ENCODE measurements at places on chromosomes 7 and 10.

DNA sequence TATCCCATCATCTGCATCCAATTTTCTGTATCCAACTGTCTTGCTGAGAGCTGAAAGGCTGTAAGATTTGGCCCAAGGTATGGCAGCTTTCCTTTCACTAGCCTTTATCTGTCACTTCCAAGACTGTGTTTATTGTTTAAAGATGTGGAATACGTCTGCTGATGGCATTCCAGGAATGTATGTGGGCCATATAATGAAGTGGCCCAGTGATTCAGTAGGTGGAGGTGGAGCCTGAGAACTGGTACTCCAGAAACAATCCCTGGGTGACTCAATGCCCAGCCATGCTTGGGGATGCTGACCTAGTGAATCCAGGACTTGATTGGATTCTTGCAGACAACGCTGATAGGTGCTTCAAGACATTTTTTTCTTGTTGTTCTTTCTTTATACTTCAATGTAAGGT, 13.5 kb downstream of the NEUROD6 start:
- no peak for DNase-seq

- no peak for DNase-seq
Observed at GRCh38 chr10:28709001-28709710, 31.8 kb downstream of the BAMBI start.

DNA sequence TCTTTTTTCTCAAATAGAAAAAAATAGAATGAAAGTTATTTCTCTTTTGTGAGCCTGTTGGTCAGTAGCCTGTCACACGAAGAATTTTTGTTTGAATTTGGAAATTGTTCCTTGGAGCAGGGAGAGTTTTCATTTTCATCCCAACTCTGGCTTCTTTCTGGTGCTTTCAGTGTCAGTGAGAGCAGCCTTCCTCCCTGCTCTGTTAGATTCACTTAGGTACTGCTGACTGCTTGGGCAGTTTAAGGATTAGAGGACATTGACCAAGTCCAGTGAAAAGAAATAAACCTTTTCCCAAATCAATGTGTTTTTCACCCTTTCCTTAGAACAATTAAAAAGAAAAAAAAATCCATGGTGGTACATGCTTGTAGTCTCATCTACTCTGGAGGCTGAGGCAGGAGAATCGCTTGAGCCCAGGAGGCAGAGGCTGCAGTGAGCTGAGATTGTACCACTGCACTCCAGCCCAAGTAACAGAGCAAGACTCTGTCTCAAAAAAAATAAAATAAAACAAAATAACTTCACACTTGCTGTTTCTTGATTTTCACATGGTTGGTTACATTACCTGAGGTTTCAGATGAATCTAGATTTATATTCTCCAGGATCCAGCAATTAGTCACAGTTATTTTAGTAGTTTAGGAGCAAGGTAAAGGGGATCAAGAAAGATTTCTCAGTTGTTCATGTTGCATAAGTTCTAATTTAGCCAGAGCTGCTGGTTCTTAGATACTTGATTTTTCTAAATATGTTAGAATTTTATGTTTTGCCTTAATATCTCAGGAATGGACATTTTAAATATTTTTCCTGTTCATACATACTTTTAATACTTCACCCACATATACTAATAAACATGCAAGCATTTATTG, 63.1 kb downstream of the ZNRF2 start:
- no peak for DNase-seq

GRCh38 chr7:87210506-87210905, 9.0 kb downstream of the TMEM243 start:
- no peak for DNase-seq

DNA sequence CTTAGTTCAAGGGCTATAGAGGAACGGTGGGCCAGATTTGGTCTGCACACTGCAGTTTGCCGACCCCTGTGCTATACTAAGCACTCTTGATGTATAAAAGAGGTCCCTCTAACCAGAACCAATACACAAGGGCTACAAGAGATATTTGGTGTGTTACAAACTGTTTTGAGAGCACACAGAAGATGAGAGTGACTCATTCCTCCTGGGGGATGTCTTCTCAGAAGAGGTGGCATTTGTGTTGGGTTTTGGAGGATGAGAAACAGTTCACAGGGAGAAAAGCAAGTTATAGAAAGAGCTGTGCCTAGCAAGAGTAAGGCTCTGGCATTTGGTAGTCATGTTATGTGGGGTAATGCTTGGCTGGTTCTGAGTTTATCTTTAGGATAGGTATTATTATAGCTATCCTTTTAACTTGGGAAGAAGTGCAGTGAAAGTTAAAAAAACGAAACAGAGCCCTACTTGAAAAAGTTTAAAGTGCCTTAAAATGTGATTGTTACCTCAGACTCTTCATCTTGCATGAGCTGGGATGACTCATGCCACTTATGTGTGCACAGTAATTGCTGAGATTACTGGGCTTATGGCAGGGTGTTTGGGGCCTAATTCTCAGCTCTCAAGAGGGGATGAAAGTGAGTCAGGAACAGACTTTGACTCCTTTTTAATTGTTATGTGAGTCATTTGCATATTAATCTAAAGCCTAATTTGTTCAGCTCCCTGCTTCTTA, 160.4 kb downstream of the KIF20B start:
- DNase-seq, result no peak

DNA sequence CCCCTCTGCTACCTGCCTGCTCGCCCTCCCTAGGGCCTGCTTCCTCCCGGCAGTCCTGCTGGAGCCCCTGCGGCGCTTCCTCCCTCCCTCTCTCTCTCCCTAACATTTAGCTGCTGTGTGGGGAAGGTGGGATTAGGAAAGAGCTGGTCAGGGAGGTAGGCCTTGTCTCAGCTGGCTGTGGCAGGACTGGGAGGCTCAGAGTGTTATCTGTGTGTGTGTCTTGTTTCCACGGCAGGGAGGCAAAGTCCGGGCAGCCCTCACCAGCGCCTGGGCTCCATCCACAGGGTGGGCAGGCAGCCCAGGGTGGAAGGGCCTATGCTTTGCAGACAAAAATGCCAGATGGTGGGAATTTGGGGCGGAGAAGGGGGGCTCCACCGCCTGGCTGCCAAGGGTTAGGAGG, 105.7 kb downstream of the RPS24 start:
- DNase-seq, result no peak

DNA sequence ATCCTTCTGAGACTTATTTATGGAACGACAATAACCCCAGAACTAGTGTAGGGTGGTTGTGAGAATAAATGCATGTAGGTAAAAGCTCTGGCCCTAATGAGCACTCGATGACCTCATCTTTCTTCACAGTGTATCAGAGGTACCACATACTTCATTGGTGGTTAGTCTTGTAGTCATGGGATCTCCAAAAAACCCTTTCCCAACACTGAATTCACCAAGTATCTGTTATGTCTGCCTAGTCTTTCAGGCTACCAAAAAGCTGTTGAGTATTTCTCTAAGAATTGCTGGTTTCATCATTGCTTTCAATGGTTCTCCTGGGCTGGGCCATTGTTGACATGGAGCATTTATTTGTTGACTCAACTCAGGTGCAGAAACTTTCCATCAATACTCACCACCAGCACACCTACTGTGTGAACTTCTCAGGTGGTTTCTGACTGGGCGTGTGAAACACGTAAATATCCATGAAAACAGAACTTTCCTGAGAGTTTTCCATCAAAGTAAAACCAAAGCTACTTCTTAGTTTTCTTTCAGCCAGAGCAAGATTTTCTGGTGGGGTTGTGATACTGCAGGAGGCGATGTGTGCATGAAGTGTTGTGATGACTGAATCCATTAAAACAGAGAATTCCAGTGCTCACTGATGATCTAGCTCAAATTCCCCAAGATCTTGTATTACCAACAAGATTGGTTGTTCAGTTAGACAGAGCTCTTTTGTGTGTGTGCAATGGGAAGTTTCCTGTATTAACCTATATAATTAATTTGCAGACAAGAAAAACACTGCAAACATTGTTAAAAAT, 51.4 kb upstream of the SLC35B4 start:
- DNase-seq, result no peak

- no peak for DNase-seq
Observed at GRCh38 chr10:104324221-104324686, 14.0 kb downstream of the ITPRIP start.

All from urinary bladder (tissue), 4 donors.